A172 (cell line): ENCODE measurements at places on chromosomes 6 and 20.
A peak's percentile ranks its signal among the peaks of the same experiment; 100 is the strongest.

DNA sequence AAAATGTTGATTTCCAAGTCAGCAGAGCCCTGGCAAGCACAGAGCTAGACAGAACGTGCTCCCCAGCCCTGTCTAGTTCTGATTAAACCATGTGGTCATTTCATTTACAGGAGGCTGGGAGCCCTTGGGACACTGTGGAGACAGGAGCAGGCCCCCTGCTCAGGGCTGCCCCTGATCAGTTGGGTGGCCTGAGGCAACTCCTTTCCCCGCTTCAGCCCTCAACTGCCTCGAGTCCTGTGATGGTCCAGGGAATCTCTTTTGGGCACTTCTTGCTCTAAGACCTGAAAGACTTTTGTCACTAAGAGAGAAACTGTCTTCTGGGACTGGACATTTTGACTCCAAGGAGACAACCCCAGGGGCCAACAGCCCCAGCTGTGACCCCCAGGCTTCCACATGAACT is 13.5 kb downstream of the DYNLRB1 start:
- DNase-seq: no peak

DNA sequence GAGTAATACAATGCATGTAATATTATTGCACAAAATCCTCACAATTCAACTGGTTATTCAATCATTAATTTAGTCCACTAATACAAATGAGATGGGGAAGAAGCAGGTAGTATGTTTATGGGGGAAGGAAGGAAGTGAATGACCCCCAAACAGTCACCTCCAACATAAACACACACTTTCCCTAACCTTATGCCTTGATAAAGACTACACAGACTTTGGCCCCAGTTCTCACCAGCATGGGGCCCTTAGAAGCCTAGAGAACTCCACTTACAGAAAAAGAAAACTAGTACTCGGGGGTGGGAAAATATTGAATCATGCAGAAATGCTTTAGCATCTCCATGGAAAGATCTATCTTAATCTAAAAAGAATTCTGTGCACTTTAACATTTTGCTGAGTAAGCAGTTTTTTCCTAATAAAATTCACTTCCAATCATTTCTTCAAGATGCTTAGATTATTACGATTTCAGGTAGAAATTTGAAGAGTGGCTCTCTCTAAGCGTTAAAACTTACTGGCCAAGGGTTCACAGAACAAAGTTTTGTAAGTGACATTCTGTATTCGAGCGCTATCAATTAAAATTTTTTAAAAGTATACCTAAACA is 18.8 kb downstream of the ARHGAP18 start:
- DNase-seq: no peak

DNA sequence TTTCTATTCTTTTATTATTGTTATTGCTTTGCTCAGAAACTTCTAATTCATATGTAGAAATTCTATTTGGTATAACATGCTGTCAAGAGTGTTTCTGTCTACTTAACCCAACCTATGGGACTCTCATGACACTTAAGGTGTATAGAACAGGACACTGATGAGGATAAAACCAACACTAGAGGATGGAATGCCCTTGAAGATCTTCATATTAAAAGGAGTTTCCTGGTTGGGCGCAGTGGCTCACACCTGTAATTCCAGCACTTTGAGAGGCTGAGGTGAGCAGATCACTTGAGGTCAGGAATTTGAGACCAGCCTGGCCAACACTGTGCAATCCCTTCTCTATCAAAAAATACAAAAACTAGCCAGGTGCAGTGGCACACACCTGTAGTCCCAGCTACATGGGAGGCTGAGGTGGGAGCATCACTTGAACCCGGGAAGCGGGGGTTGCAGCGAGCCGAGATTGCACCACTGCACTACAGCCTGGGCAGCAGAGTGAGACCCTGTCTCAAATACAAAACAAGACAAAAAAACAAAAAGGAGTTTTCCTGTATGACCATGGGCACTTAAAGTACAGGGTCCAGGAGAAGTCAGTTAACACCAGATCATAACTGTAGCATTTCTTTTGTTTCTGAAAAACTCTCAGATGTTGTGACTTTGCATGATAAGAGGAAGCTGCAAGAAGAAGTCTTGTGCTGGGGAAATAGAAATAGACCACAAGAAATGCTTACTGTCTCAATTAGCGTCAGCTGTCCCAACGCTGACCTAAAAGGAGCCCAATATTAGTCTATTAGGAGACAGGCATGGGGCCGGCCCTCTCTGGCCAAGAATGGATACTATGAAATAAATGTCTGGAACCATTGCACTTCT is 38.9 kb upstream of the CD2AP start:
- DNase-seq: no peak

DNA sequence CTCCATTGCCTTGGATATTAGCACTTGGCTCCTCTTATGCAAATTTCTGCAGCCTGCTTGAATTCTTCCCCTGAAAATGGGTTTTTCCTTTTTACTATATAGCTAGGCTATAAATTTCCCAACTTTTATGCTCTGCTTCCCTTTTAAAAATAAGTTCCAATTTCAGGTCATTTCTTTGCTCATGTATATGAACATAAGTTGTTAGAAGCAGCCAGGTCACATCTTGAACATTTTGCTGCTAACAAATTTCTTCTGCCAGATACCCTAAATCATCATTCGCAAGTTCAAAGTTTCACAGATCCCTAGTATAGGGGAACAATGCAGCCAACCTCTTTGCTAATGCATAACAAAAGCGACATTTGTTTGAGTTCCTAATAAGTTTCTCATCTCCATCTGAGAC is 34.5 kb upstream of the ENPP4 start:
- DNase-seq: no peak

GRCh38 chr20:14223806-14224205 is 113.6 kb downstream of the FLRT3 start:
- DNase-seq: no peak

DNA sequence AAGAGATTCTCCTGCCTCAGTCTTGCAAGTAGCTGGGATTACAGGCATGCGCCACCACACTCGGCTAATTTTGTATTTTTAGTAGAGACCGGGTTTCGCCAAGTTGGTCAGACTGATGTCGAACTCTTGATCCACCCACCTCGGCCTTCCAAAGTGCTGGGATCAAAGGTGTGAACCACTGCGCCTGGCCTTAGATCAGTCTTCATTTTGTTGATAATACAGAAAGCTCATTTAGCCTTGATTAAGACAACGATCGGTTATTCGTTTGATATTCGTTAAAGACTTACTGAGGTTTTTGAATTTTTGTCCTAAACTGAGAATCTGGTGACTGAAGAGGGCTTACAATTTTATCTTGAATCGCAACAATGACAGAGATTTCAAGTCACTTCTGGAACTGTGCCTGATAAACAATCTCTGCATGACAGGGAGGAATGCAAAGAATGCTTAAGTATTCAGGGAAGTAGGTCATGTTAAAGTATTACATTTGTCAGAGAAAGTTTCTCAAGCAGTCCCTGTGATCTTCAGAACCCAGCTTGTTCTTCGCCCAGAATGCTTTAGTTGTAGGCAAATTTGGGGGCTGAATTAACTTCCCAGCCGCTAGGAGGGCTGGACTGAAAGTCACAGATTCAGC is 14.8 kb downstream of the AKAP12 start:
- peak; percentile 40 for DNase-seq

GRCh38 chr6:134510142-134510541 is 192.2 kb upstream of the SGK1 start:
- no peak for DNase-seq

- no peak for DNase-seq
These were observed 35.3 kb downstream of the CD109 start for GRCh38 chr6:73731285-73731684.

- DNase-seq: no peak
These were observed 2.5 kb upstream of the MMP9 start for GRCh38 chr20:46006022-46006705.

- no peak for DNase-seq
These were observed 192.6 kb downstream of the NRN1 start for GRCh38 chr6:5814116-5814515.

DNA sequence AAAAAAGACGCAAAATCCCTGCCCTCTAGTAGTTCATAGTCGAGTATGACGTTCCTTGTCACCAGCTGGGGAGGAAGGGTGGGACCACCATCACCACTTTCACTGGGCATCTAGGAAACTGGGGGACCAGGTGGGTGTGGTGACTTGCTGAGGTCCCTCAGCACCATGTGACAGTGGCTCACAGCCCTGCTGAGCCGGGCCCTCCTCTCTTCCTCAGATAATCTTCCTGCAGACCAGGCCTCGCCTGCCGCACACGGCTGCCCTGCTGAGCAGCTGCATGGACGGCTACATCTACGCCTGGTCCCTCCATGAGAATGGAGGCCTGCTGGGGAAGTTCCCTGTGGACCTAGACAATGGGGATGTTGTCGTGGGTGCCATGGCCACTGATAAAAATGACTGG is 71.5 kb downstream of the EFCAB8 start:
- no peak for DNase-seq

DNA sequence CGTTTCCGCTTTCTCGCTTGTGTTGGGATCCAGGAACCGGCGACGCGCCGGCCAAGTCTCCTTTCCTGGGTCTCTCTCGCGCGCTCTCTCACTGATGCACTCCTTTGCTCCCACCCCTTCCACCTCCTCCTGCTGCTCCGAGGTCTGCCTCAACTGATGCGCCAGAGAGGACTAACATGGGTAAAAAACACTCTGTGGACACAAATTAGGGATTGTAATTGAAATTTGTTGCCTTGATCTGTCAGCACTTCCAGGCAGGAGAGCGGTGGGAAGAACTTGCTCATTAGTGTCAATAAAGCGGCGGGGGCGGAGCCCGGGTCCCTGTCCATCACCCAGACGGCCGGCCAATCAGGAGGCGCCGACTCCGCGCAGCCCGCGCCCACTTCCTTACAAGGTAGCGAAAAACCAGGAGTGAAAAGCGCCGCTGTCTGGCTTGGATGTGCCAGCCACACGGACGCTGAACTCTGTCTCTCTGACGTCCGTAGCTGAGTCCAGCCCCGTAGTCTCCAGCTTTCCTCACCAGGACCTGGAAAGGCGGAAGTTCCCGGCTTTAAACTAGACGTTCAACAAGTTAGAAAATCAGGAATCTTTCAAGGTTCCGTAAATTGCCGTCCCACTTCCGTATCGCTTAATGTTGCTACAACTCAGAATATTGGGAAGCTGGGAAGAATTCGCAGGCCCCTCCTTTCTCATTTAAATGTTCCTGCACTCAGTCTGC is at the start of gene TBX18:
Gene TBX18, minus strand, starts transcription at position 267 of the 718 bp plus-strand sequence. CDS start 417 bp downstream, outside the sequence.
- no peak for DNase-seq

DNA sequence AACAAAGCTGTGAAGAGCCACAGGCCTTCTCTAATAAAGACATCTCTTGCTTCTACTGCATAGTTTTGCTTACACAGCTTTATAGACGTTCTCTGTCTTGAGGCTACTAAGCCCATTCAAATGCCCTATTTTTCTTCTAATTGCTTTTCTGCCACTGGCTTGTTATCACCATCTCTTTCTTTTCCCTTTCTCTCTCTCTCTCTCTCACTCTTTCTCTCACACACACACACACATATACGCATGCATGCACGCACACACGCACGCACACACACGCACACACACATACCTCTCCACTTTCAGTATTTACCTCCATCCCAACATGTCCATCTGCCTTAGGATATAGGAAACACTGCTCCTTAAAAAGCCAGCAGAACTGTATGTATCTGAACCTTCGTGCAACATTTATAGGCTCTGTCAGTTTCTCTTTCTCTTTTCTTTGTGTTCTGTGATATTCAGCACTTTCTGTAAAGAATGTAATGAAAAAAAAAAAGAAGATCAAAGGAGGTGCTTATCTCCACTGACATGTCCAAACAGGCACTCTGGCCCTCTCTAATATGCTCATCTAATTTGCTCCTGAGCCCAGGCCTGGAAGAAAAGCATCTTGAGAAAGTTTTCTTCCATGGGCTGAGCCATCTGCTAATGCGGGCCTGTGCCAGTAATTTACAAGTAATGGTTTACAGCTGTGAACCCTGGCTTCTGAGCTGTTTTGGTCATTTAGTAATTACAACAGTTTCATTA is 1046.7 kb upstream of the MAP3K7 start:
- no peak for DNase-seq

DNA sequence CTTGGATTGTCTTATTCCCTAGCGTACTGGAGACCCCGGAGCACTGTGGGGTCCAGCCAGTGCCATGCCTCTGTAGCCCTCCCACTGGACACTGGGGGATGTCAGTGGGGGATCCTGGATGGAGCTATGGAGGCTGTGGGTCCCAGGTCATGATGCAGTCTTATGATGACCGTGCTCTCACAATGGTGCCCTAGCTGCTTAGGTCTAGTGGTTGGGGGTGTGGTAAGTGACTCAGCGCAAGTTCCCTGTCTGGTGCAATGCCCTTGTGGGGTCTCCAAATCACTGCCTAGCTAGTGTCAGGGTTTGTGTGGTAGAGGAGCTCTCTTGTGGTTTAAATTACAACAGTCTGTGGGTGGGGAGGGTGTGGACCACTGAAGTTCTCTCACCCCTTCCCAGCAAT is 135.4 kb downstream of the CDC5L start:
- no peak for DNase-seq

- peak; percentile 11 for DNase-seq
These were observed 78.1 kb upstream of the TRAF3IP2 start for GRCh38 chr6:111683749-111684267.

- DNase-seq: no peak
These were observed 2.3 kb downstream of the FKBP5 start for GRCh38 chr6:35686436-35686835.

- peak; percentile 65 for DNase-seq
These were observed 61.6 kb upstream of the CEP85L start for GRCh38 chr6:118712969-118713368.

- no peak for DNase-seq
These were observed 35.8 kb upstream of the IYD start for GRCh38 chr6:150332939-150333584.

- DNase-seq: peak; percentile 23
These were observed 91.0 kb upstream of the MEI4 start for GRCh38 chr6:77561768-77562314.

- DNase-seq: no peak
These were observed 15.7 kb downstream of the PAQR8 start for GRCh38 chr6:52377538-52378221.

DNA sequence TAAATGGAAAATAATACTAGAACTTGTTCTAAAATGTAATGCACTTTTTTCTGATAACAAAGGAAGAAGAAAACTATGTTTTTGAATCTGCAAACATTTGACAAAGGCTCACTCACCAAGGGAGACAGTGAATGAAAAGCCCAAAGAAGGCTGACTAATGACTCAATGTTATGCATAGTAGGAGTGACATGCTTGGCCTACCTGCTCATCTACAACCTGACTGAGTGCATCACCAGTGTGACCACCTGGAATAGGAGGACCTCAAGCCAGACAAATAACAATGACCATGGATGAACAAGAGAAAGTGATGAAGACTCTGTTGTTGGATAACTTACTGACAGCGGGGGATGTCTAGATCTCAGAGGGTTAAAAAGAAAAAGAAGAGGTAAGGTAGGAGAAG is 157.2 kb downstream of the SIM1 start:
- no peak for DNase-seq

- DNase-seq: no peak
These were observed 359.1 kb downstream of the SAMD5 start for GRCh38 chr6:147867433-147868226.

GRCh38 chr20:63525185-63525584 is 4.6 kb downstream of the PPDPF start:
- DNase-seq: no peak

DNA sequence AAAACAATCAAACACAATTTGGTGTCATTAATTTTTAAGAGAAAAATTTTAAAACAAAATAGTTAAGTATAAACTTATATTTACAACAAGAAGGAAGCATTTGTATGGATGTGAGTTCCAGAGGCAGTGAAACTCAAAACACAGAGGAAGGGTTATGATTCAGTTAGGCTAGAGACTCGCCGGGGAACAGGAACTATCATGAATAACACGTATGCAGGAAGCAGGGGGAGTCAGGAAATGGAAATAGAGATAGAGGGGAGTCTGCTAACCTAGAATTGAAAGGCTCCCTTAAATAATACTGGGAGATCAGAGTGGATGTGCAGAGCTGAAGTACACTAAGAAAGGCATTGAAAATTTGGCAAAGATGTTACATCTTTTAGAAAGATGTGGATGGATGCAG is 14.2 kb upstream of the HLA-DRB1 start:
- DNase-seq: no peak
